Stimulated activated CD4-positive, alpha-beta T cell treated with anti-CD3 and anti-CD28 coated beads, Interleukin-1b, Interleukin-23, amount 100 ng/mL, for 1 hour (primary cell): ENCODE measurements at places on chromosomes 5 and 9.

DNA sequence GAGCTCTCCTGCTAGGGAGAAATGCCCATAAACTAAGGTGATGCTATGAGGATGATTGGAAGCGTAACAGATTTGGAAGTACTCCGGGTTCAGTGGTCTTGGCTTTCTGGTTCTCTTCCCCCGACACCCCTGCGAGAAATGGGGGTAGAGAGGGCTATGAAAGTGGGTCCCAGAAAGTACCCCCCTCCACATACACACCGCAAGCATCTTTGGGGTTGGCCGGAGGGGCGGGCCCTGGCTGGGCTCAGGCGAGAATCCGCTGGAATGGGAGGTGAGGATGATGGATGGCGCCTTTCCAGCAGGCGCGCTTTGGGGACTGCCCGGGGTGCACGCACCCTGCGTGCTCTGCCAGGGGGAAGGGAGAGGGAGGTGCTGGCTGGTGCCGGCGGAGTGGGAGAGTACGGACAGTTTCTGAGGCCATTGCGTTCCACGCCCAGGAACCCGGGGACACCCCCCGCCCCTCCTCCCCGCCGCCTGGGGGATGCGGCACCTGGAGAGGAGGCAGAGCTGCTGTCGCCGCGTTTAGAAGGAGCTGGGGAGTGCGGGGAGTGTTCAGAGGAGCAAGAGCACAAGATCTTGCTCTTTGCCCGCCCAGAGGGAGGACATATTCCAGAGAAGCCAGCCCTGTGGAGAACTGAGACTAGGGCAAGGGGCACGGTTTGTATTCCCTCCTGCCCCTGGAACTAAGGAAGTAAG, 1.9 kb downstream of the PCSK5 start:
- DNase-seq = no peak

GRCh38 chr5:90866333-90866732, 307.7 kb downstream of the ADGRV1 start:
- no peak for DNase-seq

DNA sequence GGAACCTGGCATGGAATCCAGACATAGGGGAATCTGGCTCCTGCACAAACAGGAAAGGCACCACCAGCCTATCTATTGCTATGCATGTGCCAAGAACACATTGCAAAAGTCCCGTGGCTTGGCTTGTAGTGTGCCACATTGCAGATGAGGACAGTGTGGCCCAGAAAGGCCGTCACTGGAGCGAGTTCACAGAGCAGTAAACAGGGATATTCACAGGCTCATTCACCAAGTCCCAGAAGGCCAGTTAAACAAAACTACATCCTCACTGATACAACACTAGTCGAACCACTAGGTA, 39.6 kb upstream of the TRIM32 start:
- DNase-seq = no peak

DNA sequence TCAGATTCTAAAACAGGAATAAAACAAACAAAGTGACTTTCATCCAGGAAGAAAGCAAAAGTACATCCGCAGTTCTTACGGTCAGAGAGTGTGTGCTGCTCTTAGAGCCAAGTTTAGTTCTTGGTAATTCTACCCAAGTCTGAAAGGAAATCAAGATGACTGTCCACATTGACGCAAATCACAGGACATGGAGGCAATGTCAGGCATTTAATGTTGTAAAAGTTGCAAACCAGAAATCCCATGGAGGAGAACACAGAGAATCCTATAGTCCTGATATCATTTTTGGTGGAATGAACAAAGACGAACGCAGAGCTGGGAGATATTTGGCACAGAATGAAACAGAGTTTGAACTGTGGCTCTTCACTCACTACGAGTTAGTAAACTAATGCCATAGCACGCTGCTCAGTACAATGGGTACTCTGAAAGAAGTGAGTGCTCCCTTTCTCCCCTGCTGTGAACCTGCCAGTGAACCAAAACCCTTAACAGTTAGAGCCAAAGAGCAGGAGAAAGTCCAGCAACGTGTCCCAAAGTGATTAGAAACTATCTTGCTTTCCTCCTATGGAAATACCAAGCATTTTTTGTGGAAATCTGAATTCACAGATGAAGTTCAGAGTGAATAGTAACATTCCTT, 74.3 kb downstream of the MUSK start:
- DNase-seq = no peak

GRCh38 chr5:133930061-133930812, 38.2 kb downstream of the C5orf15 start:
- peak; percentile 45 for DNase-seq

DNA sequence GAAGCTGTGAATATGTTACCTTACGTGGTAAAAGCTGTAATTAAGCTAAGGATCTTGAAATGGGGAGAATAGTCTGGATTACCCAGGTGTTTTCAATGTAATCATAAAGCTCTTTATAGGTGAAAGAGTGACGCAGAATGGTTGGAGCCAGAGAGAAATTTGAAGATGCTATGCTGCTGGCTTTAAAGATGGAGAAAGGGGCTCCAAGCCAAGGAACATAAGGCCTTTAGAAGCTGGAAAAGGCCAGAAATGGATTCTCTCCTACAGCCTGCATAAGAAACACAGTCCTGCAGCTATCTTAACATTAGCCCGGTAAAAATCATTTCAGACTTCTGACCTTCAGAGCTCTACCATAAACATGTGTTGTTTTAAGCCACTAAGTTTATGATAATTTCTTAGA, 243.3 kb upstream of the VLDLR start:
- no peak for DNase-seq

- DNase-seq = no peak
These were observed 165.0 kb downstream of the FGF1 start for GRCh38 chr5:142520885-142521284.

DNA sequence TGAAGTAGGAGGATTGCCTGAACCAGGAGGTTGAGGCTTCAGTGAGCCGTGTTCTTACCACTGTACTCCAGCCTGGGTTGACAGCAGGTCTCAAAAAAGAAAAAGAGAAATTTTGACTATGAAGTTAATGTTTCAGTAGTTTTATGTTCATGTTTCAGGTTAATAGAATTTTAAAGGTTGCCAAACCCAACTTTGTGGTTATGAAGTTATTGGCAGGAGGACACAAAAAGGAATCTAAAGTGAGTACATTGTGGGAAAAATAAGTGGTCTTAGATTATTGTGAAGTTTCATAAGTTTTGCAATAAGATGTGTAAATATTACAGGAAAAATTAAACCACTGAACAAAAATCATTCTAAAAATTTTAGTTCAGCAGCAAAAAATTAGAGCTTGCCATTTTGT, 78.6 kb downstream of the GOLM1 start:
- no peak for DNase-seq

GRCh38 chr5:28714907-28715698, 1676.7 kb upstream of the CDH9 start:
- no peak for DNase-seq

DNA sequence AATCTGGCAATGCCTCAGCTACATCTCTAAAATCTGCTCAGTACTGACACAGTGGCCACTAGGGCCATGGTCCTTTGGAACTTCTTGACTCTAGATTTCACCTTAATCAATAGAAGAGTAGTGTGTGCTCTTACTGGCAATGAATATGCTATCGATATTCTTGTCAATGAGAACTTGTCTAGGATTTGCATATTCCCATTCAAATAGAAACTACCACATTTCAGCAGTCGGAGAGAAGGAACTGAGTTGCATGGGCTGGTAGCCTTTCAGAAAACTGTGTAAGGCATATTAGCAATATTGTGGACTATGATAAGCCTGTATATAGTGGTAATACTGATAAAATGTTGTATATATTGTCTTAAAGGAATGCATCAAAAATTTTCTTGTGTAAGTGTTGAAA, 45.3 kb upstream of the NAA35 start:
- no peak for DNase-seq

GRCh38 chr5:171592736-171593135, 173.3 kb downstream of the FGF18 start:
- no peak for DNase-seq

- no peak for DNase-seq
These were observed 64.6 kb upstream of the GRIA1 start for GRCh38 chr5:153425914-153426313.

DNA sequence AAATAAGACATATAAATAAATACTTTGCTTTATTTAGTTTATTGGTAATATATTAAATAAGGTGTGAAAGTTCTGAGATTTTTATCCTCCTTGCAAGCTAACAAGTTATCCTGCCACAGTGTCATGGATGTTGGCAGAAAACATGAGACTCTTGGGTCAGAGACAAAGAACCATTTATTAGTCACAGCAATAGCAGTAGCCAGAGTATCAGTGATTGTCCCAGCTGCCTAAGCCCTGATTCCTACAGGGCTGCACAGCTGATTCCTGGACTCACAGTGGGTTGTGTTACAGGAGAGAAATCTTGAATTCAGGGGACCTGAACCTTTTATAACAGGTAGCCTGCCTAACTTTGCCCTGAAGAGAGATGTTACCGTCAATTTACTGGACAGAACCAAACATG, 304.5 kb upstream of the ZNF608 start:
- DNase-seq = no peak

GRCh38 chr9:122221183-122221811, 7.5 kb downstream of the LHX6 start:
- no peak for DNase-seq
